Kidney (tissue), 22 donors: ENCODE measurements at places on chromosomes 16 and 17.

DNA sequence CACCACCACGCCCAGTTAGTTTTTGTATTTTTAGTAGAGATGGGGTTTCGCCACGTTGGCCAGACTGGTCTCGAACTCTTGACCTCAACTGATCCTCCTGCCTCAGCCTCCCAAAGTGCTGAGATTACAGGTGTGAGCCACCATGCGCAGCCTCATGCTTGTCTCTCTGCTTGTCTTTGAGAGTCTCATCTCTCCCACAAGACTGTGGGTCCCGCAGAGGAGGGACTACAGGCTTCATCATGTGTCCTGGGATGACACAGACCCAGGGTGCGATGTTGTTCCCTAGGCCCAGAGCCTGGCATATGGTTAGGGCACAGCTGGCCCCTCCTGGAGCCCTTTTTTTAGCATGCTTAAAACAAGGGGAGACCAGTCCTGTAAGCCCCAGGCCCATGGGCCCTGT is 101.9 kb downstream of the NDE1 start:
- DNase-seq = no peak

DNA sequence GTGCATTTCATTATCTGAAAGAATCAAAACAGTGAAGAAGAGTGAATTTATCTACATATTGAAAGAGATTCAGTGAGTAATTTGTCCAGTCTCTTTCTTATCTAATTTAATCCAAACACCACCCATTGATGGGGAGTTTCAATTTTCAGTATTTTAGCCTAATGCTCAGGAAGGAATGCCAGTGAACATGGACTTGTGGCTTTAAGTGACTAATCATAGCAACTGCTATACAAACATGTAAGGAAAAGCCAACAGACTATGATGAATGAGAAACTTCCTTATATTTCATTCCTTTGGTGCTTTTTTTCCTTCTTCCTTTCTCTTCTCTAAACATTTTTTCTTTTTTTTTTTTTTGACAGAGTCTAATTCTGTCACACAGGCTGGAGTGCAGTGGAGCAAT is 885.8 kb downstream of the KCNJ2 start:
- DNase-seq = no peak

DNA sequence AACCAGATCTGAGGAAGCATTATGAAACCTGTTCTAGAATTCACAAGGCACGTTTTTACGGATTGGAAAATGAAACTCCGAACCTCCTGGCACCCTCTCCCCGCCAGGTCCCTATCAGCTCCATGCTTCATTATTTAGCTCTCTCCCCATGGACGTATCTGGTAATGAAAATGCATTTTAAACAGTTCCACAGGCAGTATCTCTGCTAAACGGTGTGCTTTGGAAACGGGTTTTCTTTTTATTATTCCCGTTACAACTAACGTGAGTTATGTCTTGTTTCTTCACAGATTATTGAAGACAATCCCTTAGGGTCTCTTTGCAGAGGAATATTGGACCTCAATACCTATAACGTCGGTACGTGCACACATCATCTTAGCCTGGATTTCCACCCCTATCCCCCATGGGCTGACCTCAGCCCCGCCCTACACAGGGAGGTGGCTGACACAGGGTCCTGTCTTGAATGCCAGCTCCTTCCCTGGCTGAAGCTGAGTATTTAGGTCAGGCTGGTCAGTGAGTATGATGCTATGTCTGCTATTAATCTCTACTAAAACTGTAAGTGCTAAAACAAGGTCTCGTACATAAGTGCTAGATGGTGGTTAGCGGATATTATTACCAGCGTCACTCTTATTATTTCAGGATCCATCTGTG is 82.9 kb downstream of the SDR42E1 start:
- DNase-seq = no peak

DNA sequence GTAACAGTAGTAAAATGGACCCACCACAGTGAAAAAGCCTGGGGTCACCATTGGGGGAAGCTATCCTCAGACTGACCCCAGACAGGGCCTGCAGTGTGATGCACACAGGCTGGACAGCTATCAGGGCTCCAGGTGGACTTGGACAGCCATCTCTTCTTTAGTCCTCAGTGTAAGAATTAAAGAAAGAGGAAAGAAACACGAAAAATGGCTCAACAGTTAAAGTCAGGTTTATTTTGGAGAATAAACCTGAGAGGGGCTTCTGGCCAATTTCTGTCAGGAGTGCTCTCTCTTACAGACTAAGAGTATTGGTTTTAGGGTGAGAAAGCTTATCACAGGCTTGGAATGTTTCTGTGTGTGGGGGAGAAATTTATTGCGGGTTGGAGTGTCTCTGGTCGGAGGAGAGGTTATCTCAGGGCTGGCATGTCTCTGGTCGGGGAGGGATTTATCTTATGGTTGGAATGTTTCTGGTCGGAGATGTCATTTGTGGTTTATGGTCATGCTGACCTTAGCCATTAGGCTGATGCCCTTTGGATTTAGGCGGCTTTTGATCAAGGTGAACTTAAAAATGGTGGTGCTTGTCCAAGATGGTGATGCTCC is 10.8 kb upstream of the B4GALNT2 start:
- no peak for DNase-seq

DNA sequence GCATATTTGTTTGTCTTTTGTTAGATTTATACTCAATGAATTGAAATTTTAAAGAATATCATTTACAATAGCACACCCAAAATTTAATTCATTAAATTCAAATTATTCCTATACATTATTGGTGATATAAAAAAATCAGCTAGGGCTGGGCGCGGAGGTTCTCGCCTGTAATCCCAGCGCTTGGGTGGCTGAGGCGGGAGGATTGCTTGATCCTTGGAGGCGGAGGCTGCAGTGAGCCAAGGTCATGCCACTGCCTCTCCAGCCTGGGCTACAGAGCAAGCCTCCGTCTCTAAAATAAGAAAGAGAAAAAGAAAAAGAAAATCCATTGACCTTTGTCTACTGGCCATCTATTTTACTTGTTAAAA is 4.5 kb upstream of the PRDM7 start:
- no peak for DNase-seq

GRCh38 chr16:35794896-35795295 is 2335.5 kb downstream of the TP53TG3F start:
- DNase-seq = no peak

DNA sequence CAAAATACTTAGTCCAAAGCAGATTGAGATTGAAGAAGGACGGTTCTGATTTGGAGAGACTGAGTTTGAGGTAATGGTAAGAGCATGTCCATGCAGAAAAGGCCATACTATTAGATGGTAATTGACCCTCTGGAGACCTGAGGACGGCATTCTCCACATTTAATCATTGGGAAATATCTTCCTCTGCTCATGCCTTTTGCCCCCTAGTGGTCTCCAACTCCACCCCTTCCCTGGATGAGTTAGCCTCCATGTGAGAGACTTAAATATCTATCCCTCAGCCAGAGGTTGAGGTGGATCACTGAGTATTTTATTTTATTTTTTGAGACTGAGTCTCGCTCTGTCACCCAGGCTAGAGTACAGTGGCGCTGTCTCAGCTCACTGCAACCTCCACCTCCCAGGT is 10.4 kb upstream of the OR3A1 start:
- DNase-seq = no peak

GRCh38 chr17:7313890-7314718 is 1.1 kb downstream of the GPS2 start:
- DNase-seq = no peak

DNA sequence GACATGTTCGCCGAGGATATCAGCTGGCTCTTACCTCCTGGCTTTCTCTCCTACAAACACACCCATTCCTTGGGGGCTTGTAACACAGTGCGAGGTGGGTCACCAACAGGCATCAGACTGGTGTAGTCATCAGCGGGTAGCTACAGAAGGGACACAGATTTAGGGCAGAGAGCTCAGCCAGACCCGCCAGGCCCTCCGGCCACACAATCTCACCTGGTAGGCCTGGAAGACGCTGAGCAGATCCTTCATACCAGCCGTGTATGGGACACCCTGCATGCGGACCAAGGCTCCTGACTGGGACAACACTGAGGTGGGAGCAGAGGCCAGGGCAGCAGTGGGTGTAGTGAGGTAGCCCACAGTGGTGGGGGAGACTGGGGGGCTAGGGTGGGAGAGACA is 5.8 kb downstream of the ESRP2 start:
- DNase-seq = no peak

DNA sequence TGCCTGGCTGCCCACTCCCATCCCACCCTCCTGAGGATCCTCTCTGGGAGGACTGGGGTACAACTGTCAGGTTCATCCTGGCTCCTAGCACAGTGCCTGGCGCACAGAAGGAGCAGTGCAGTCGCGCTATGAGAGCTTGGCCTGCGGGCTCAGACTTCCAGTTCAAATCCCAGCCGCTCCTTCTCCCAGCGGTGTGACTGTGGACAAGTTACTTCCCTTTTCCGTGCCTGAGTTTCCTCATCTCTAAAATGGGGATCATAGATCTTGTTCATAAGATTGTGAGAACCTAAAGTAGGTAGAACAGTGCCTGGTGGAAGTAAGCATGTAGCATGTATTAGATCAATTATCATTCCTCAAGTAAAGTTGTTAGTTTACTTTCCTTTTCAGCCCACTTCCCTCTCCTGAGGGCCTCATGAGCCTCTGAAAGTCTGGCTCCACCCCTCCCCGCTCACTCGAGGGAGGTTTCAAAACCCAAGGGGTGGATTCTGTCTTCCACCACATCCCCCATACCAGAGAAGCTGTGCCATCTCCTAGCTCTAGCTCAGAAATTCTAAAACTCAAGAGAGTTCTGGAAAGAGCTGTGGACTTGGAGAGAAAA is 19.9 kb upstream of the COL1A1 start:
- DNase-seq = no peak

DNA sequence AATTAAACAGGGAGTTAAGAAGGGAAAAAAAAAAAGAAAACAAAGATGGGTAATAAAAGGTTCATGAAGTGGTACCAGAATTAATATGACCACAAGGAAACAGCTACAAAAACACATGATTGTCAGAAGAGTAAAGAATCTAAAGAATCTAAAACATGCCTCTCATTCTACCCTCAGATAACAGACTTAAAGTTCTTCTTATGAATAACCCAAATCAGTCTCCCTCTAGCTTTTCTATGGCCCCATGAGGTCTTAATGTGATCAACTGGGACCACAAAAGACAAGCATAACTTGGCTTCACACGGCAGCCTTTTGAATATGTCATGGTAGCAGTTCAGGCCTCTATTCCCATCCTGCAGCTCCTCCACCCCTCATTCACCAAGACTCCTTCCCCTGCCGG is 6.9 kb downstream of the MYH10 start:
- no peak for DNase-seq
